ENCODE measurements at places on chromosomes 13 and 19. TPM values are rescaled to one million over a fixed set of nuclear protein-coding genes. Genes with fewer than 3 reads are reported as not detected.

DNA sequence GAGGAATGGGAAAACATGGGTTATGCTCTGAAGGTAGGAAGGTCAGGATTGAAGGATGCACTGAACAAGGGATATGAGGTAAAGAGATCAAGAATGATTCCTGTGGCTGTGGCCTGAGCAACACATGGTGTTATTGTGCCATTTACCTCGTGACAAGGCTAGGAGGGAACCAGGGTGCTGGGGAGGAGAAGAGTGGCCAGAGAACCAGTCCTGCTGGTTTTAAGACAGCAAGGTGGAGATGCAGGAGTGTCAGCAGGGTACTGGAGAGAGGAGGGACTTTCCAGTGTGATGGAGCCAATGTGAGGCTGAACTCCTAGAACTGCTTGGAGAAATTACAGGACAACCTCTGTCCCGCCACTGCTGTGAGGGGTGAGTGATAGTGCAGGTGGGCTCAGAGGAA, 282.4 kb downstream of the MYO16 start:
- DNase-seq: no peak

DNA sequence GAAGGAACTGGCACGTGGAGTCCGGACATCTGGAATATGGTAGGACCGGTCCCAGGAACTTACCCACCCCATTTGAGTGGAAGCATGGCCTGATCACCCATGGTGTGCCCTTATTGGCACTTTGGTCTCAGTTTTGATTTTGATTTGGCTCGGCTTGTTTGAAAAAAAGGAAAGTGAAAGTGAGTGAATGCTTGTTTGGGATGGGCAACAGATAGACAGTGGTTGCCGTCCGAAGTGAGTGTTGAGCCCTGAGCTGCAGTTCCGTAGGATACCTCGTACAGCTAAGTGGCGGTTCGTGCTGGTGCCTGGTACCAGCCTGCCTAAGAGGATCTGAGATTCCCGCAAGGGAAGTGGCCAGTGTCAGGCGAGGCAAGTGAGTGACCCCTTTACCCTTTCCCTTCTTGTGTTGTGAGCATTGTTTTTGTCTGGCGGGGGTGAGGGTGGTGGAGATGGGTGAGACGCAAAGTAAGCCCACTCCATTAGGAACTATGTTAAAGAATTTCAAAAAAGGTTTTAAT, 605.8 kb downstream of the UQCRFS1 start:
- no peak for DNase-seq

DNA sequence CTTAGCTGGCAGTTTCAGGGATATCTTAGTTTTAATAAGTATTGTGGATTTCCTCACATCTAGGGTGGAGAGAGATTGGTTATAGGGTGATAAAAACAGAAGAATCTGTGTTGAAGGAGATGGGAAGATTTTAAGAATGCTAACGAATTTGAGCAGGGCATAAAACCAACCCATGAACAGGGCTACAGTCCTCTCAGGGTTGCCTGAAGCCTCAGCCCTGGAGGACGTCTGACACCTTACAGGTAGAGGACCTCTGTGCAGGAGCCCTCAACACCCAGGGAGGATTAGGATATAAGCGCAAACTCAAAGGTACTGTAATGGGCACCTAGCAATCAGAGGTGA, 461 bp upstream of the WASF3 start:
- no peak for DNase-seq

DNA sequence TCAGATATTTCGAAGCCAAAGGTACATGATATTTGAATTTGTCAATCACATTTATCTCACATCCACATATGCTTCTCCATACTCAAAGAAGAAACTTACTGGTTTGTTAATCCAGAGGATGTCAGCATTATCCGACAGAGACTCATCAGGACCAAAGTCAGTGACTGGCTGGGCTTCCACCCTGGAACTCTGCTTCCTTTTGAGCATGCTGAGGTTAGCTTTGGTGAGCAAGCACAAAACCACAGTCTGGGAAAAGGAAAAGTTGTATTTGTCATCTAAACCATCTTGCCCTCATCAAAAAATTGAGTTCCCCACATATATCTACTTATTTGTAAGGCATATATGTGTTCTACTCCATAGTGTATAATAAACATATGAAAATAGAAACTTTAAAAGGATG, 17.4 kb downstream of the NALCN start:
- DNase-seq: no peak

GRCh38 chr13:45178349-45179162, 22.3 kb downstream of the KCTD4 start:
- no peak for DNase-seq

DNA sequence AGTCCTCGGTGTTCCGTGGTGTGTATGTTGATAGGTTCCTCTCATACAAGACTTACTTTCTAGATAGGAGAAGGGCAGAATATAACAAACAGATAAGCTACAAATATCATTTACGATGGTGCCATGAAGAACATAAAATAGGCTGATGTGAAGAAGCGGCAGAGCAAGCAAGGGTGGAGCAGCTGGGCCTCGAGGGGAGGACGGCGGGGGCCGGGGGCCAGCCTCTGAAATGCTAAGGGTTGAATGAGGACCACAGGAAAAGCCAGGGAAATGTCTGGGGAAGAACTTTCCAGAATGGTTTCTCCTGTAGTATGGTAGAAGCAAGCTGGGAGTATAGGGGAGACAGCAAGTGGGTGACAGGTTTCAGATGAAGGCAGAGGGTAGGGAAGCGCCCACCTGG, 529.5 kb downstream of the LIG4 start:
- DNase-seq: no peak

DNA sequence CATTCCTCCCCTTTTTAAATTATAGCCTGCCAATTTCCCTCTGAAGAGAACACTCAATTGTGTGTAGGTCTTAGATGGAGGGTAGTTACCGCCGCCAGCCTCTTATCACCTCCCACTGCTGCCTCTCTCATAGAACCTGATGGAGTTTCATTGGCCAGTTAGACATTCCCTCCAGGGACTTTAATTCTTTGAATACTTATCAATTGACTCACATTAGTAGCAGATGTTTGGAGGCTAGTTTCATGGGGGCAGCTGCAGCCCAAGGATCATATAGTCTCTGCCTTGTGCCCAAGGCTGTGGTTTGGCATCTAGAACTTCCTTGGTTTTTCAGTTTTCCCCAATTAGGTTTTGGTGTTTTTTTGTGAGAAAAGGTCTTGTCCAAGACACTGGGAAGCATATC, 318.9 kb upstream of the HTR2A start:
- DNase-seq: no peak

DNA sequence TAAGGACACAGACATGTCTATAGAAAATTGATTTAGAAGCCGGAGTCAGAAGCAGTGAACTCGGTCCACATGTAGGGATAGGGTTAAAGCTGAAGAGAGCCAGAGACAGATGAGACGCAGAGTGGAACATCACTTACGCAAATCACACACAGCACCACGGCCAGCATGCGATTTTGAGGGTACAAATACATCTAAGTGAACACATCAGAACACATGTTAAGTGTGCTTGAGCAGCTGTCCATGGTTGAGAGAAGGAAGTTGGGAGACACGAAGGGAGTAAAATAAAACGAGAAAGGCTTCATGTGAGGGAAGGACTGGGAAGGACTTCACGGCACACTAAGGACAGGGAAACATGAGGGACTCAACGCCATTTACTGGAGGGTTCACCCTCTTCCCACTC, 25.4 kb upstream of the SIGLEC11 start:
- no peak for DNase-seq

DNA sequence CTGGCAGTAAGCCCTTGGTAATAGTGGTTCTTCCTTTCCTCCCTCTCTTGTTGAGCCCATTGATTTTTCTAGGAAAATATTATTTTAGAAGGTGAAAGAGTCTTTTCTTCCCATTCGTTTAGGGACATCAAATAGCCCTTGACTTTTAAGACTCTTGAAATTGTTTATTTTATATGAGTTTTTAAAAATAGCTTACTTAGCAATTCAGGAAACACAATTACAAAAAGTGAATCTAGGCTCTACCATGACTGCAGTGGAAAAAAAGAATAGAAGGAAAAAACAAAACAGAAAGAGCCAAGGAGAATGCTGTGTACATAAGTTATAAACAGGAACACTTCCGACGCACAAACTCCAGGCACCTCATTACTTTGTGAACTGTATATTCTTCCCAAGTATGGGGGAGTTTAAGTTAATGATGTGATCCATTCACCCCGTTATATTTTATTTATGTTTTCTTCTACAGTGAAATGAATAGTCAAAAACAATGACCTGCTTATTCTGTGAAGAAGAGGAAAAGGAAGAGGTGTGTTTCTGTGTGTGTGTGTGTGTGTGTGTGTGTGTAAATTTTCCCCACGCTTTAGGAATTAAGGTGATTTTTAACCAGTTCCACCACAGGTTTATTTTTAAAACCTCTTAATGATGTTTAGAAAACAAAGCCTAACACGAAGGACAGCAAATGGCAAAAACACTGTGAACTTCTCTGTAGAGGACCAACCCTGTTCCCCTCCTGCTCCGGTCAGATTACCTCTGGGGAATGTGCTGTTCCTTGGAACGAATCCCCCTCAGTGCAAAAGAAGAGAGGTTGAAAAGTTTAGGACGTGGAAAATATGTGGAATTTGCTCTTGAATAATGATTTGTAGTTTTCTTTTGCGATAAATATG, 266.3 kb downstream of the KLF5 start:
- DNase-seq: no peak

GRCh38 chr19:16027528-16027927, 48.8 kb upstream of the TPM4 start:
- no peak for DNase-seq

GRCh38 chr13:99526549-99526948, 25.3 kb downstream of the TM9SF2 start:
- DNase-seq: no peak

DNA sequence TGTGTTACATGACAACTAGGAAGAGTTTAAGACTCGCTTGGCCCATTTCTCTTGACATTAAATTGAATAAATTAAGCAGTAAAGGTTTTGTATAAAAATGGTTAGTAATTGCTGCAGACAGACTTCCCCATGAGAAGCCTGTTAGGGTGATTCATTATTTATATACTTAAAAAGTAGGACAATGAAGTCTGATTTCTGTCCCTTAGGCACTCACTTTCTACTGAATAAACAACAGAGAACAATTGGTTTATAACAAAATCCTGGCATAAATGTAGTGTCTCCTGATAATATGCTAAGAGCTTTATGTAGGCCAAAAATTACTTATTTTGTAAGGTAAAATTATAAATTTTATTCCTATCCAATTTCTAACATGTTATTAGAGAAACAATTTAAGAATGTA, 2138.5 kb upstream of the PCDH20 start:
- no peak for DNase-seq

DNA sequence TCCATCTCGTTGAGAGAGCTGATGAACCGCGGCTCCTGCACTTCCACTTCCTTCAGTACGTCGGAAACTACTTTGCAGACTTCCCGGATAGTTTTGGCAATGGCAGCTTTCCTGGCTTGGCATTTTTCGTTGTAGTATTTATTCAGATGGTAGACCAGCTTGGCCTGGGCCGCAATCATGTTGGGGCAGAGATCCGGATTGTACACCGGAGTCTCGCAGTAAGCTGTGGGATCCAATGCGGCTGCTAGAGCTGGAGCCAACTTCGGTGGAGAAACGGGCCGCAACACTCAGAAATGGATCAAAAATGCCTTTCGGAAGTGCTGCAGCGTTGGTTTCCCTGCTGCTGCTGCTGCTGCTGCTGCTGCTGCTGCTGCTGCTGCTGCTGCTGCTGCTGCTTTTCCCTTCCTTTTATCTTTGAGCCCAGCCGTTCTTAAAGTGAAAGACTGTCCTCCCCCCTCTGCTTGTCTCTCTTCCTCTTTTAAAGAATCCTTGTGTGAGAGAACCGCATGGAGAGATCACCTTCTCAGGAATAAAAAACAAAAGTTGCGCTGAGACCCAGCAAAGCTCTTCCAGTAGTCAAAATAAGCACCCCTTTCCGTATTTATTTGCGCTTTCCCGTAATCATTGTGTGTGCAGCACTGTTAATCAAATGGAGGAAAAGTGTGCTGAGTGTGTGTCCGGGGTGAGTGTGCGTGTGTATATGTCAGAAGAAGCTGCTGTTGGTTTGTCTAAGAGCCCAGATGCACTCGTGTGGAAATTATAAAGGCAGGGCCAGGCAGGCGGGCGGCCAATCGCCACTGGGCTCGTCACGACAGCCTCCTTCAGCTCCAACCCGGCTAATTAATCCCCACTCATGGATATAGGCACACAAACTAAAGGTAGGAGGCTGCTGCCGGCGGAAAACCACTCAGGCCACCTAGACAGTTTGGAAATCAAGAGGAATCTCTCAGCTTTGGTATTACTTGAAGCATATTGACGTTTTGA, at the start of gene MAB21L1:
TSS of gene MAB21L1 (minus strand) at position 730 of the 984 bp plus-strand sequence. CDS start at position 179, 551 bp downstream.
- no peak for DNase-seq

GRCh38 chr19:55485439-55486011, 537 bp downstream of the NAT14 start:
- no peak for DNase-seq

DNA sequence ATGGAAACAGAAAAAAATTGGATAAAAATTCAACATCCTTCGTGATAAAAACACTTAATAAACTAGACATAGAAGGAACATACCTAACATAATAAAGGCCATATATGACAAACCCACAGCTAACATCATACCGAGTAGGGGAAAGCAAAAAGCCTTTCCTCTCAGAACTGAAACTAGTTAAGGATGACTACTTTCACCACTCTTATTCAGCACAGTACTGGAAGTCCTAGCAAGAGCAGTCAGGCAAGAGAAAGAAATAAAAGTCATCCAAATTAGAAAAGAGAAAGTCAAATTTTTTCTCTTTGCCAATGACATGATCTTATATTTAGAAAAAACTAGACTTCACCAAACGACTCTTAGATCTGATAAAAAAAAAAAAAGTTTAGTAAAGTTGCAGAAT, 25.8 kb upstream of the SLC7A9 start:
- no peak for DNase-seq

- no peak for DNase-seq
These were observed 8.4 kb downstream of the SLC39A3 start for GRCh38 chr19:2731181-2731995.

DNA sequence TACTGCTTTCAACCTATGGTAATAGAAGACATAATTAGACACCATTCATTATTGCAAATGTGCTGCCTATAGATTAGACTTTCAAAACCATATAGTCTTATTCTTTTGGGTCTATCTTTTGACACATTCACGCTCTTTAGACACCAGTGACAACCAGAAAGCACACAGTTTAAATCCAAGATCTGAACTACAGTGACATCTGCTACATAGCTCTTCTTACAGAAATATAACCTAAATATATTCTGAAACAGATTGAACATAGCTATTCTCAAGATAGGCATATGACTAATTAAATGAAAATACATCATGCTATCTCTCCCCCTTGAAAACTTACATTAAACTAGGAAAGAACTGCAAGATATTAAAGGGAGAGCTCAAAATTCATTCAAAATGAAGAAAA, 514.2 kb upstream of the SLITRK6 start:
- DNase-seq: no peak

GRCh38 chr19:55193481-55193880, 13.4 kb upstream of the SYT5 start:
- DNase-seq: no peak

- DNase-seq: no peak
These were observed 7.0 kb upstream of the ZNF550 start for GRCh38 chr19:57566396-57567265.

- DNase-seq: no peak
These were observed 9.3 kb downstream of the IRF2BP1 start for GRCh38 chr19:45876411-45877197.

The ARHGAP45 gene
- 164 TPM for polyA plus RNA-seq

The GAPDHS gene
- not detected for polyA plus RNA-seq

The CGB2 gene
- not detected for polyA plus RNA-seq

The PALM3 gene
- polyA plus RNA-seq: not detected

The CD22 gene
- 0.93 TPM for polyA plus RNA-seq

The LSR gene
- polyA plus RNA-seq: 14.2 TPM

The ZNF578 gene
- polyA plus RNA-seq: 2.0 TPM

The APOE gene
- polyA plus RNA-seq: not detected

The HAUS5 gene
- 7.5 TPM for polyA plus RNA-seq

The MEF2B gene
- 0.82 TPM for polyA plus RNA-seq

Data from immature natural killer cell (primary cell).